ENCODE measurements at places on chromosomes 2 and 18.

DNA sequence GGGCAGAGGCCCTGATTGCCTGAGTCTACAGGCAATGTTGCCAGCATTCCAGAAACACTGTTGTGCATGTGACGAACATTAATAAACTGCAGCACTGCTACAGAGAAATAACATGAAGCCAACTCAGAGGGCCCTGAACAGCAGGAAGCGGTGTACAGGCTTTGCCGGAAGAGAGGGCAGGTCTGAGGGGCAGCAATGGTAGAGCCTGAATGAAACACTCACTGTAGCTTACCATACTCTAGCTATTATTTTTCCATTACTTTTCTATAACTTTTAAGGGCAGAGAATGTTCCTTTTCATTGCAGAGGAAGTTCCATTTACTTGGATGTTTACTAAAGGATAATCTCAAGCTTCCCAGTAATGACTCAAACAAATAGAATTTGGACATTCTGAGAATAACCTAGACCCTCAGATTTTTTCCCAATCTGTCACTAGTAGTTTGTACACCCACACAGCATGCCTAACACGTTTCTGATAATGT, 150.4 kb downstream of the MTX2 start:
- no peak for DNase-seq

DNA sequence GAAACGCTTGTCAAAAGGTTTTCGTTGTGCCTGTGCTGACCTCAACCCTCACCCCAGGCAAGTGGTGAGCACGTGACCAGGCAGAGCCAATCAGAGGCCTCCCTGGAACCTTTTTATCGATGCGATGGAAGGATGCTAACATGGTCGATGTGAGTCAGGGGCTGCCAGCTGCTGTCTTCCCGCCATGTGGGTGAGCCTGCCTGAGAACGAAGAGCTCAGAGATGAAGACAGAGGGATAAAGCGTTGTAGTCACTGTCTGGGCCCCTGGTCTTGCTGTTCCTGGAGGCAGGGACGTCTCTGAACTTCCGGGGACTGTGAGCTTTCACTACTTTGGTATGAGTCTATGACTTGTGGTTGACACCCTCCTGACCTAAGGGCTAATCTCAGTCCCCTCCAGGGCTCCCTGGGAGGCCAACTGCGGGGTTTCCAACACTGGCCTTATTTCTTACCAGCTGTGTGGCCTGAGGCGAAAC, 18.6 kb downstream of the DNMT3A start:
- no peak for DNase-seq

GRCh38 chr18:596288-596881, 403 bp upstream of the CLUL1 start:
- no peak for DNase-seq

- DNase-seq = no peak
These were observed 253.8 kb downstream of the TGIF1 start for GRCh38 chr18:3703732-3704176.

- DNase-seq = no peak
These were observed 56.0 kb downstream of the ABCA12 start for GRCh38 chr2:215082446-215082845.

GRCh38 chr2:7886666-7887065, 795.2 kb upstream of the ID2 start:
- no peak for DNase-seq

DNA sequence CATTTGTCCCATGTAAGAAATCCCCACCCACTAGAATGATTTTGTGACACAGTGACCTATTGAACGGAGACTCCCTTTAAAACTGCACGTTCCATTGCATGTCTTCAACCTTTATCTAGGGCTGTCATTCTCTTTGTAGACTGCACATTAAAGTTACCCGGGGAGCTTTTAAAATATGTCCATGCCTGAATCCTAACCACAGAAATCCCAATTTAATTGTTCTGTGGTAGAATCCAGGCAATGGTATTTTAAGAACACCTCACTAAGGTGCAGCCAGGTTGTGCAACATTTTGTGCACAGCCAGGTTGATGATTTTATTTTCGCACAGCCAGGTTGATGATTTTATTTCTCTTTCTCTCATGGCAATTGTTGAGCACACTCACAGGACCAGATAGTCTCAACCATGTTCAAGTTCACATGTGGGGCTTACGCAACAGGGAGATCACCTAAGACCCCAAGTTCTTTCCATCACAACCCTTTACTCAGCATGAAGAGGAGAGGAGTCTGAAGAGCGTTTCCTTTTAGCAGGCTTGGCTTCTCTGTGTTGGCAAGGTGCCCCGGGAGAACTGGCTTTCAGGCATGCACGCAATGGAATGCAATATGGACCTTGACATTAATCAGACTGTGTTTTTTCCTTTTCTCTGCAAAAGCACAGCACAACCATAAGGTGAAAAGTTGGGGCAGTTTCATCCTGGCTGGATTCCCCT, 467.3 kb upstream of the ETAA1 start:
- DNase-seq = no peak

DNA sequence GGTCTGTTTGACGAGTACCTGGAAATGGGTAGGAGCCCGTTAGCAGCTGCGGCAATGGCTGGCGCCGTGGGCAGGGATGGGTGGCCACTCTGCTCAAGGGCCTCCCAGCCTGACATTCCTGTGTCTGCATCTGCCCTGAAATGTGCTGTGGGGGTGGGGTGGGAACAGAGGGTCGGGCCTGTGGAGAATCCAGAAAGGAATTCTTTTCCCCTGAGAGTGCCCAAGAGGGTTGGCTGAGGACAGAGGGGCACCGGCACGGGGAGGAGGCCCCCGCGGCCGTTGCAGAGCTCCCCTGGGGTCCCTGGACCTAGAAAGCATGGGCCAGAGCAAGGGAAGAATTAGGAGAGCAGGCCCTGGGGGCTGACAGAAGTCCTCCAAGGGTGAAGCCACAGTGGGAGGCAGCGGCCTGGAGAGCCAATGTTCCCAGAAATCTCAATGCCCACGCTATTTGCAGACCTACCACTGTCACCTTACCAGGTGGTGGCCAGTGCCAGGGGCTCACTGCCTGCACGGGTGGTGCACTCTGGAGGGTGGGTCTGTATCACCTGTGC, 27.8 kb downstream of the ANO7 start:
- no peak for DNase-seq

DNA sequence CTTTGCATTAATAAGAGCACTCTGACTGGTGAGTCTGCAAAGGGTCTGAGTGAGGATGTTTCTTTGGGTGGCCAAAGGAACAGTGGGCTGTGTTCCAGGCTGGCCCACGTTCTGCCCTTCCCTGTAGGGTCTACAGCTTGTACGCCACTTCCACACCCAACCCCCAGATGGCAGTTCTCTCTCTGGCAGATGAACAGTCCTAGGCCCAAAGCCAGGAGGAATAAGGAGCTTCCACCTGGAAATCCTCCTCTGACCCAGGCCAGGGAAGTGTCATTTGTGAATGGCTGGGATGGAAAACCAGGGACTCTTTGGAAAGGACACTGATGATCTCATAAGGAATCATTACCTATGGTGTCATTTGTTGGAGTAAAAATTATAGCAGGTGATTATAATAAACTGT, 6.6 kb downstream of the OTOF start:
- no peak for DNase-seq

DNA sequence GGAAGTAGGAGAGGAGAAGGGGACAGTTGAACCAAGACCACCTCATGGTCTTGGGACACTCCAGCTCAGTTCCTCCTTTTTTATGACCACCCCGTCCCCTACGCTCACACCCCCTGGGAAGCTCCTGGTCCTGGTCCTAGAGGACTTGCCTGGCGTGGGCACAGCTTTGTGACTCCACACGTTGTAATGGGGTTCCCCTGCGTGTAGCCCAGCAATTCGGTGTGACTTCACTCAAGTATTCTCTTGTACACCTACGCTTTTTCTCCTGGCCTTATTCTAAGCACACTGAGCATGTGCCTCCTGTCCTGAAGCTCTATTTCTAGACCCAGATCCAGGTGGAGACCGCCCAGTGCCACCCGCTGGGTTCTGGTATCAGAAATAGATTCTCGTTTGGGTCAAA, 36.1 kb upstream of the B3GNT7 start:
- DNase-seq = no peak

- no peak for DNase-seq
These were observed 52.7 kb upstream of the LDLRAD4 start for GRCh38 chr18:13165636-13166423.

- no peak for DNase-seq
These were observed 5.2 kb upstream of the HOXD4 start for GRCh38 chr2:176146101-176146500.

DNA sequence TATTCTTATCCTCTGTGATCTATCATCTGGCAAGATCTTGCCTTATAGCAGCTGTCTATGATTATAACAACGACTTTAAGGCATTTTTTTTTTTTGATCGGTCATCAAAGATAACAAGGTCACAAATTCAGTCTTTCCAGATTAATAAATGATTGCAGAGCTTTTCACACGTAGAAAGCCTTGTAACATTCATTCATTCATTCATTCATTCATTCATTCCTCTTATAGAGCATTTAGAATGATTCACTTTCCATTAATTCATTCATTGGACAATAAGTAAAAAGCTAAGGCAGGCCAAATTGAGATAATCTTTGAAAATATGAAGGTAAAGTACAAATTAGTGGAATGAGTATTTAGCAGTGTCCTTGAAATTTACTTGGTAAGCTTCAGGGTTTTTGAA, 223.7 kb downstream of the NUP35 start:
- no peak for DNase-seq

GRCh38 chr18:45656194-45656770, 41.0 kb downstream of the SLC14A2 start:
- no peak for DNase-seq

- no peak for DNase-seq
These were observed 30.7 kb upstream of the REG3G start for GRCh38 chr2:78994789-78995188.

GRCh38 chr2:200795028-200795440, 16.7 kb upstream of the BZW1 start:
- DNase-seq = no peak

GRCh38 chr18:72181241-72181764, 362.8 kb downstream of the CBLN2 start:
- DNase-seq = no peak

- DNase-seq = no peak
These were observed 1.4 kb downstream of the MCM6 start for GRCh38 chr2:135874777-135875365.

DNA sequence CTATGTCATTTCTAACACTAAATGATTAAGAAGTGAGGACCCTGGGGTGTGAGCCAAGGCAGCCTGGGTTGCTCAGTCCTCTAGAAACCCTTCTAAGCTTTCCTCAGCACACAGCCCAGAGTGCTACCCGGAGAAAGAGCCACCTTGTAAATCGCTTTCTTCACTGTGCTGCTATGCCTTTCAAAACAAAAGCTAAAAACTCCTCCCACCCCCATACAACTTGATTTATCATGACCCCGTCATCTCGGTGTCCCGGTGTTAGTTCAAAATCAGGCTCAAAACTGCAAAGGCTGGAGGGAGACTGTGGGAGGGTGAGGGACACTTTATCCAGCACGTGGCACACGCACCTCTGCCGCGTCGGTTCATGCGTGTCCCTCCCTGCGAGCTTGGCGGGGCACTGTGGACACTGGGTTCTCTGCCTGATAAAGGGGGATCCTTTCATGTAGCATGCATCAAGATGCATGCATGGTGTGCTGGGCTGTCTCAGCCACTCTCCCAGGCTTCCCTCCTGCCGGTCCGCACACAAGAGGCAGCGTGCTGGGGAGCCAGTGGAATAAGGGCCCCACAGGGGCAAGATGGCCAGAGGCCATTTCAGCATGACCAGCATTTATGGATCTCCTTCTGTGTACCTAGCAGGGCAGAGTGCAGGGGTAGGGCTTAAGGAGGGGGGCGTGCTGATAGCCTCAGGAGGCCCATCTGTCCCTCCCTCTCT, 170.4 kb downstream of the SMAD7 start:
- no peak for DNase-seq

GRCh38 chr2:11680182-11680900, 10.3 kb upstream of the NTSR2 start:
- DNase-seq = no peak

Data from stimulated activated CD4-positive, alpha-beta T cell treated with anti-CD3 and anti-CD28 coated beads, Interleukin-1b, Interleukin-23, amount 100 ng/mL, for 4 hours (primary cell).